ENCODE measurements at places on chromosomes 4 and X.

GRCh38 chr4:6271701-6272465 lies 2.2 kb downstream of the WFS1 start:
- DNase-seq, result no peak

DNA sequence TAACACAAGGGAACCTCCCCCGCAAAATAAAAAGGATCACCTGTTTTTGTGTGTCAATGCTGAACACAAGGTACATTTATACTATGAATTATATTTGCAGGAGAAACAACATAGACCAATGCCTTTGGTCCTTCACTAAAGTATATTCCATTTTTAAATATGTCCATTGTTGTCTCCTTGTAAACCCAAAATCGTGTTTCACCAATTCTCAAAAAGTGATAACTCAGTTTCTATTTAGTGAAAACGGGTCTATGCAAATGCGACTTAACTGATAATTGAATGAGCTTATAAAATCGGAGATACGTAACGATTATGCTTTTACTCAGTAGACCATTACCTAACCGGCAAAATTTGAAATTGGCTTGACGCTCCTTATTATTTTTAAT lies 2.1 kb downstream of the BRWD3 start:
- no peak for DNase-seq

DNA sequence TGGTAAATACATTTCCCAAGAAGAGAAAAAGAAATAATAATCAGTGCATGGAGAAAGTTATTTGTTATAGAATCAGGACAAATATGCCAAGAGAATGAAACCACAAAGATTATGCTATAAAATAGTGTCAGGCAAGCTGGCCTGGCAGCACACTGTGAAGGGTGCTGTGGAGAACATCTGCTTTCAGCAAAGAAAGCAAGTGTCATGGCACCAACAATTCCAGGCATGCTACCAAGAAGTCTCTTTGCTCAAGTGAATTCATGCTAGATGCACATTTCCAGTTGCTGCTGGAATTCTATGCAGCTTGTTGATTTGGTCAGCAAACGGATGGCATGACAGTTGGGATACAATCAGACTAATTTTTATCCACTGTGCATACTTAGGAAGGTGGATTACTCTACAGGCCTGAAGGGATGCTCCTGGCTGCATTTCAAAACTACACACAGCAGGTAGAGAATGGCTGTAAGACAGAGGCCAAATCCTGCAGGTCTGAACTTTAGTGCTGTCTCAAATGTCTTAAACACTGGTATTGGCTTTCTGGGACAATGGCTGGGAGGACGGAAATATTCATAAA lies 154.6 kb upstream of the FAT1 start:
- no peak for DNase-seq

- no peak for DNase-seq
These were observed 39.6 kb upstream of the DIPK2B start for GRCh38 chrX:45240301-45240700.

- no peak for DNase-seq
These were observed 55.9 kb downstream of the NPNT start for GRCh38 chr4:105951198-105951597.

DNA sequence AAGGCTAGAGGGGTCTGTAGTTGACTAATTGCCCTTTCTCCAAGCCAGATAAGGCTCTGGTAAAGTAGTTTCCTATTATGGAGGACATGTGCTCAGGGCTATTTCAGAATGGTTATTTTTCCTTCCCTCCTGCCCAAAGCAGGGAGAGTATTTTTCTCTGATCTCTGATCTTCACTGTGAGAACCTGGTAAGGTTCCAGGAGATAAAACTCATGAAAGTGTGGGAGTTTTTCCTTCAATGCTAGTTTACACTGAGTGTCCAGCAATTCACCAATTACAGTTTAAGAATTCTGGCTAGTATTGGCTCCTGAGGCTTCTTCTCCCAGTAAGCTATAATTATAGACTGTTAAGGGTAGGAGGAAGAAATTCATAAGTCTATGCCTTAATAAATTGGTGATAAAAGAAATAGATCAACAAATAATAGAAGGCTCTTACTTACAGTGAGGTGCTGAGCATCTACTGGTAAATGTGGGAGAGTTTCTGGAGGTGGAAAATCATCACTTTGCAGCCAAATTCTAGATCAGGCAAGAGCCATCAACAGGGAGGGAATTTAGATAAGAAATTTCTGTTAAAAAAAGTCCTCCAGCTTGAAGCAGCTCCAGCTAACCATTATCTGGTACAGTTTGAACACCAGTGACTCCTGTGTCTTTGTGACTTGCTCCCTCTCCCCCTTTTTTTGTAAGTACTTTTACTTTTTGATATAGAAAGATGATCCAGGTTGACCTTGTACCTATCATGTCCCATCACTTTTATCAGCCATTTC lies 30.9 kb downstream of the CASP6 start:
- DNase-seq, result no peak

DNA sequence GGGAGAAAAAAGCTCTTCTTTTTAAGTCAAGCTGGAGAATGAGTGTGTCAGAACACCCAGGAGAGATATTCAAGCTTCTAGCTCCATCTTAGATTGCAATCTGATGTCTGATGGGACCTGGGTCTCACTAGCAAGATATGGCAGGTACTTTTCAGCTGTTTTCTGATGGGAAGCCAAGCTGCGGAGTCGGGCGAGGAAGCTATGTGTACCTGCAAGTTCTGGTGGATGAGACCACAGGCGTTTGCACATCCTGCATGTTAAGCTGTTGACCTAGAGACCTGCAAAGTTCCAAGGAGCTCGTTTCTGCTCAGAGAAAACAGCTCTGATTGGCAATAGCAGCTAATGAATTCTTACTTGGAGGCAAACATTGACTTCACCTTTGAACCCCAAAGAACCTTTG lies 167.3 kb upstream of the GATB start:
- no peak for DNase-seq

GRCh38 chrX:9794495-9794894 lies 8.3 kb downstream of the SHROOM2 start:
- DNase-seq, result no peak

DNA sequence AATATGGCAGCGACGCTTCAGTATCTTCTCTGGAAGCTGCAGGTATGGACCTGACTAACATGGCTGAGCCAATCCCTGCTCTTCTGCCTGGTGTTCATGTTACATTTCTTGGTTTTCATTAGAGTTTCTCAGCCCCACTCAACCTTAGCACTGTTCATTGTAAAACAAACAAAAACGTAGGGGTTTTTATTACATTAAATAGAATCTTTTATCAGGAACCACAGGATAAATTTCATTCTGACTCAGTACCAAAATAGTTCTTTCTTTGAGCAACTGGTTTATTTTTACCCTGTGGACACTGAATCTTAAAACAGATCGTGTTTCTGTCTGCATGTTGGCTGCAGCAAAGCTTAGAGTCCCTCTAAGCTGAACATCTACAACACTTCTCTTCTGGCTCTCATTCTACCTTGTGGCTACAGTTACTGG lies 27.1 kb downstream of the FHIP1A start:
- DNase-seq, result no peak

- DNase-seq, result no peak
These were observed 33.1 kb upstream of the CDKN2AIP start for GRCh38 chr4:183411291-183411861.

- DNase-seq, result no peak
These were observed 82.0 kb downstream of the WWC2 start for GRCh38 chr4:183181081-183181480.

DNA sequence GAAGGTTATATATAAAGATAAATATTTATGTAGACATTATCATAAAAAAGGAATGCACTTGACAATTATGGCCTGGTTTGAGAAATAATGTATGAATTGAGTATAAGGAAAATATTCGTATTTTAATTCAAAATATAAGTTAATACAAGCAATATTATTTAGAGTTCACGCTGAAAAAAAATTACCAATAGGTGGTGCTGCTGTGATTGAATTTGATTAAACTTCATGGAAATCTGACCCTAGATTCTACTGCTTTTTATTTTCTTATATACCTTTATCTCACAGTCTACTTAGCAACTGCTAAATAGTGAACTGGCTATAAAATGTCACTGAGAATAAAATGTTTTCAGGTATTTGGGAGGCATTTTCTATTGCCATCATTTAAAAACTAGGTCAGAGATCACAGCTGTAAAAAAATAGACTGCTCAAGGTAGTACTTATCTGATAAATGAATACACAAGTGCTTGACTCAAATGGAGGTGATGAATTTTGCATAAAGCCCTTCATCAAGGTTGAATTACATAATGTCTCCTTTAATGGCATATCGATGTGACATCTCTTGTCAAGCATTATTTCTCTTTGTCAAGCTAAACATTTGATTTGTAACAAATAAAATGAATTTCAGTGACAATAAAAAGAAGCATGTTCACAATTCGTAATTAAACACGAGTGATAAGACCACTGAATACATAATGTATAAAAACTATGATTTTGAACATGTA lies 1638.8 kb upstream of the PCDH7 start:
- DNase-seq, result no peak

- DNase-seq, result no peak
These were observed 27.2 kb upstream of the SEC24B start for GRCh38 chr4:109406337-109406931.

DNA sequence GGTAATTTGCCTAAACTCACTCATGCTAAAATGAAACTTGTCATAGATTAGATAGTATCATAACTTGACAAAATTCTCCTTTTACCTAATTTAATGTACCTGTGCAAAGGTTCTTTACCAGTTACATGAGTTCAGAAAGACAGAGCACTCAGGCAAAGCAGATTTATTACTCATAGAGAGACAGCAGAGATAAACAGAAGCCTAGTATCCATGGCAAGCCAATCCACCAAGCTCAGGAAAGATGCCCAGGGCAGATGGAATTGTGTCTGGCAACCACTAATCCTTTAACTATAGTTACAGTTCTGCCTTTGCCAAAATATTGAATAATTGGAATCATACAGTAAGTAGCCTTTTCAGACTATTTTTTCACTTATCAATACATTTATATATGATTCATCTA lies 826.2 kb downstream of the TECRL start:
- DNase-seq, result no peak

- DNase-seq, result no peak
These were observed 115.4 kb downstream of the AFAP1 start for GRCh38 chr4:7824218-7824617.

GRCh38 chr4:84678976-84679744 lies 96.2 kb downstream of the CDS1 start:
- DNase-seq, result no peak

DNA sequence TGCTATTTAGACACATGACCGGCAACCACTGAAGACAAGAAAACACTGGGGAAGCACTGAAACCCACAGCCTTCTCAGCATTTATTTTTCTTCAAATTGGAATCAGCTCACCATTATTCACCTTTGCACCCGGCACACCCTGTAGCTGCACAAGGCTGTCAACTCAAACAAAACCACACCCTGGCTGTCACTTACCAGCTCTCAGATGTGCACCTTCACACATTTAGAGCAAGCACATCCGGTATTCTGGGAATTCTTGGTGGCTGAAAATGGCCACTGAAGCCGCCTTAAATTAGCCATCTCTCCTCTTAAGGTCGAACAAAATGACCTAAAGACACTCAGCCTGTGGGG lies 5.9 kb downstream of the ZFYVE28 start:
- DNase-seq, result no peak

GRCh38 chrX:44035571-44035970 lies 62.4 kb upstream of the NDP start:
- no peak for DNase-seq

GRCh38 chr4:18022572-18023050 lies 1.1 kb upstream of the LCORL start:
- no peak for DNase-seq

DNA sequence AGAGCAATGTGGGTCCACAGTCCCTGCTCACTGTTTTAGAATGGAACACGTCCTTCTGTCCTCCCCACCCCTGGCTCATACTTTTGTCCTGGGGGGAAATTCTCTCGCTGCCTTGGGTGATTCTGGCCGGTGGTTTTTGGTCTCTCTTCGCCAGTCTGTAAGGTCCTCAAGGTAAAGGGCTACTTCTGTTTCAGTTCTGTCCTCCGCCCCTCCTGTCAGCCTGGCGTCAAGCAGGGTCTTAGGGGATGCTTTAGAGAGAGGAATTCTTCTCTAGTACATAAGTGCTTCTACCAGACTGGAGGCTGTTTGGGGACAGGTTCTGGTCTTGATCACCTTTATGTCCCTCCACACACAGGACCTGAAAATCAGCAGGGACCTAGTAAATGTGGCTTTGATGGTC lies 617 bp upstream of the MRFAP1L1 start:
- DNase-seq, result no peak

DNA sequence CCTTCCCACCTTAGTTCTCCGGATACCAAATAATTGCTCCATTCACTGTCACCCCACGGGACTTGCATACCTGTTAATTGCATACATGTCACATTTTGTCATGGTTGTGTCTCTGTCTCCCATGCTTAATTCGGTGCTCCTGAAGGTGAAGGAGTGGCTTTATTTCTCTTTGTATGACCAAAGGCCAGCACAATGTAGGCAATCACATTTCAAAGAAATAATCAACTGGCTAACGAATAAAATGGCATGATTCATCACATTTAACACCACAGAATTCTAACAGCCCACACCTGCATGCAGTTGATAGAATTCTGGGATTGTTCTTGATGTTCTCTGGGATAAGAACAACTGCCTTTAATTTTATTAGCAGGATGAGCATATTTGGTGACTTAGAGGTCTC lies 59.3 kb downstream of the ATXN3L start:
- DNase-seq, result no peak

DNA sequence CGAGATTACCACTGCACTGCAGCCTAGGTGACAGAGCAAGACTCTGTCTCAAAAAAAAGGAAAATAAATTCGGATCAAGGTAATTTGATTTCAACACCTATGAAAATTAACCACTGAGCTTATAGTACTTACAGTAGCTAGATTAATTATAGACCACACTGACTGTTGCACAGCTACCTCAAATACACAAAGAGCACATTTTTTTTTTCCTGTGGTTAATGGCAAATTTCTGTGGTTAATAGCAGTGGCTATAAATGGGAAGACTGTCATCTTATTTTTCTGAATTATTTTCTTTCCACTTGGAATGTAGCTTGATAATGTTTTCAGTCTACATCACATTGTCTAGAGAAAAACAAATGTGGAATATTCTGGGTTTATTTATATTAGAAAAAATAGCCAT lies 1661.6 kb upstream of the PCDH7 start:
- no peak for DNase-seq

DNA sequence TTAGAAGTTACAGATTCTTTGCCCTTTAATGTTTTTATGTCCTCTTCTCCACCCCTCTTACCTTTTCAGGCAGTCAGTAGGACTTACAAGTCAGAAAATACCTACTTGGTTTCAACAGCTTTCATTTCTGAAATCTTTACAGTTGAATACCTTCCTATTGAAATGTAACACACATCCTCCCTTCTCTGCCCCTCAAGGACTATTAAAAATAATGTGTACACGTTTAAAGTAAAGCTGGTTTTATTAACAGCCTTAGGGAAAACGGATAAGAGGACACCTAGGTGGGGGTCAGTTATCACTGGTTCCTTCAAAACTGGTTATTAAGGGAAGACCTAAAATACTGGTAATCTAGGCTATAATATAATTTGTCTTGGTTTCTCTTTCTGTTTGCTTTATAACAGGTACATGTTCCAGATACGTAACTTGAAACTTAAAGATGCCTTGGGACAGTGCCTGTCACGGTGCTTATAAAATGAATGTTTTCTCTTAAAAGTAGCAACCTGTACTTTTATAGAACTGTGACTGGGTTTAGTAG lies 1.8 kb downstream of the CCSER1 start:
- no peak for DNase-seq
